Stimulated activated CD4-positive, alpha-beta T cell treated with anti-CD3 and anti-CD28 coated beads, Interleukin-15, amount 100 ng/mL, for 1 hour (primary cell): ENCODE measurements at places on chromosomes 6 and 20.

DNA sequence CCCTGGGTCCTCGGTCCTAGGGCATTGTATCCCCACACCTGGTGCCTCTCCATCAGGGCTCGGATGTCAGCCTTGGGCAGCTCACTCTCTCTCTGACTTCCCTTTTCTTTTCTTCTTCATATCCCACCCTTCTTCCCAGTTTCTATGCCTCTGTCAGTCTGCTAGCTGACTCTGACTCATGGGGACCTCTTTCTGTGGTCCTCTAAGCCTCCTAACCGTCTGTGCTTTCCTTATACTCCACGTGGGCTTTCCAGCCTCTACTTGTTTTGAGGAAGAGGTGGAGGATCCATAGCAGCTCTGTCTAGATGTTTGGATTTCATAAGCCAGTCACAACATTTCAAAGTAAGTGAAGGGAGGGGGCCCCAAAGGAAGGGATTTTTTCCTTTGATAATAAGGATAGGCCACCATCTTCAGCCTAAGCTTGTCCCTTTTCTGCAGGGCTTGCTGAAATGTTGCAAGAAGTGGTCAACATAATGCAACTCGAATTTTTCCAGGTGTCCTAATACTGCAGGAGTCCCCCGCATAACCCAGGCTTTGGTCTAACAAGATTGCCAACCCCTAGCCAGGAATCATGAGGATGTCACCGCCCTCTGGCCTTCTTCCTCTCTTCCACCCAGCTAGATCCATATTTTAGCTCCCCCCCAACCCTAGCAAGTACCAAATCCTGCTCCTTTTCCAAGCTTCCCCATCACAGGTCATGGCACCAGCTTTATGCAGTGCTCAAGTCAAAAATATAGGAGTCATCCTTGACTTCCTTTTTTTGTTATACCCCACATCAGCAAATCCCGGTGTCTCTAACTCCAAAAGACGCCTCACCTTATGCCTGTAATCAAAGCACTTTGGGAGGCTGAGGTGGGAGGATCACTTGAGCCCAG is 8.7 kb upstream of the PLTP start:
- DNase-seq = no peak

GRCh38 chr6:102928109-102928508 is 1534.6 kb downstream of the GRIK2 start:
- no peak for DNase-seq

DNA sequence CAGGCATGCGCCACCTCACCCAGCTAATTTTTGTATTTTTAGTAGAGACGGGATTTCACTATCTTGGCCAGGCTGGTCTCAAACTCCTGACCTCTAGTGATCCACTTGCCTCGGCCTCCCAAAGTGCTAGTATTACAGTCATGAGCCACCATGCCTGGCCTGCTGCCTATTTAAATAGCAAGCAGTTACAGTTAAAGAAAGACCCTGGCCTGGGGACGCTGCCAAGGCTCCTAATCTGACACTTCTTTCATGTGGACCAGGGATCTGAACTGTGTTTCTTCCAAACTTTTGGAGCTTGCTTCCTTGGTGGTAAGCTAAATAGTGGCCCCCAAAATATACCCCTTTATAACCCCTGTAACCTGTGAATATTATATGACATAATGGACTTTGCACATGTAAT is 15.3 kb downstream of the PPARD start:
- no peak for DNase-seq

GRCh38 chr6:76453270-76453669 is 380.8 kb upstream of the IMPG1 start:
- DNase-seq = no peak

DNA sequence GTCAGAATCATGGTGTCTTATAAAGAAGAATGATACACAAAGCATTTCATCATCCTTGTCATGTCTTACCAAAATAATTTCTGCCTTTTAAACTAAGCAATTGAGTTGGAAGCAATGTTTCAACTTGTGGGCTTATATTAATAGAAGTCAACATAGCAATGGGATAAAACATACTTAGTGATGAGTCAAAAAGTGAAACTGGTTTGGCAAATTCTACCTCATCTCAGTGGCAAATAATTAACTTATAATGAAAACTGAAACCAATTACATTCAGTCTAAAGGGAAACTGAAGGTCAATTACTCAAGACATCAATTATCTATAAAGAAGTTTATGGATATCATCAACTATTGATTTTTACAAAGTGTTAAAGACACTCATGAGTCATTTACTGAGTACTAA is 463.8 kb downstream of the BMP2 start:
- no peak for DNase-seq

DNA sequence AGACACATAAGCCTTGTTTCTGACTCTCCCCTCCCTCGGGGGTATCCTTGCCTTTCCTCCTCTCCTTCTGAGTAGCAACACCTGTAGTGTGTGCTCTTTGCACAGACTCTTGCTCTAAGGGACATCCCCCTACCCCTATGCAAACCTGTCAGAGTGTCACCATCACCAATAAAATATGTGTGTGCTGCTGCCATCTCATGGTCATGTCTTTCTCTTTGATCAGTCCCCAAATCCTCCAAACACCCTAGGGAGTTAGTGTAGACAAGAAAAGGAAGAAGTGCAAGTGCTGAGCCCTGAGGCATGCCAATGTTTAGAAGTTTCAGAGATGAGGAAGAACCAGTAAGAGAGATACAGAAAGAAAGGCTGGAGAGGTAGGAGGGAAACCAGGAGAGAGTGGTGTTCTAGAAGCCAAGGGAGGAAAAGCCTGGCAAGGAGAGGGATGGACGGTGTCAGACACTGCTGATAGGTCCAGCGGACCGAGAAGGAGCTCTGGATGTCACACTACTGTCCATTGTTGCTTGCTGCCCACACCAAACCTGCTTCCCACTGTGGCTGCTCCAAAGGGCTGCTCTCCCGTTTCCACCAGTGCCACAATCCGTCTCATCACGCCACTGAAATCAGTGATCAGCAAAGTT is 16.4 kb downstream of the TRMT6 start:
- DNase-seq = no peak

DNA sequence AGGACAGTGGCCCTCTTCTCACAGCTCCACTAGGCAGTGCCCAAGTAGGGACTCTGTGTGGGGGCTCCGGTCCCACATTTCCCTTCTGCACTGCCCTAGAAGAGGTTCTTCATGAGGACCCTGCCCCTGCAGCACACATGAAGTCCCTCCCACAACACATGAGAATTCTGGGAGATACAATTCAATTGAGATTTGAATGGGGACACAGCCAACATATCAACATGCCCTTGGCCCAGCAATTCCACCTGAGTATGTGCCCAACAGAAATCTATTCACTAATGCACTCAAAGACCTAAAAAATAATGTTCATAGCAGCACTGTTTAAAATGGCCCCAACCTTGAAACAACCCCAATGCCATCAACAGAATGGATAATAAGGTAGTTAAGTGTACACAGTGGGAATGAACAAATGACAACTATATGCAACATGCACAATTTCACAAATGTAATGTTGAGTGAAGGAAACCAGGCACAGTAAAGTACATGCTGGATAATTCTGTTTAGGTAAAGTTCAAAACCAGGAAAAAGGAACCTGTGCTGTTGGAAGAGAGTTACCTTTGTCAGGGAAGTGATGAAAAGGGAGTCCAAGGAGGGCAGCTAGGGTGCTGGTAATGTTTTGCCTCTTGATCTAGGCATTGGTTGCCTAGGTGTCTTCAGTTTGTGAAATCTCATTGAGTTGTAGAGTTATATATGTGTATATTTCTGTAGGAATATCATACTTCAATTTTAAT is 16.1 kb downstream of the ISM1 start:
- no peak for DNase-seq

- no peak for DNase-seq
Measured at GRCh38 chr6:166379800-166380199, 2.9 kb downstream of the MPC1 start.

- DNase-seq = no peak
Measured at GRCh38 chr20:62959101-62959971, 6.8 kb downstream of the SLC17A9 start.

DNA sequence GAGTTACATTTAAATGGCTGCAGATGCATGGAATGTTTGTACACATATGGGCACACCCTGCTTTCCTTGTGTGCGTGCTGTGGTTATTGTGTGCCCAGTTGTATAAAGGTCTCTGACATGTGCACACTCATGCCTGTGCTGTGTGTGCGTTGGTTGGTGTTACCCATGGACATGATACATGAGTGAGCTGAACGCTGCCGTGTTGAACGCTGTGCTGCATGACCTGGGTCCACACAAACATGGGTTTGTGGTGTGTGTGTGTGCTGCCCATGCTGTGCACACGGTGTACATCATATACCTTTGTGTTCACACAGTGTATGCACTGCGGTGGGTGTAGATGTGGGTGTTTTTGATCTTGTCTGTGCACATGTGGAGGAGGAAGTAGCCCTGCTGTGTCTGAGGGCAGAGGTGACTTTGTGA is 54.4 kb downstream of the TOX2 start:
- DNase-seq = no peak

DNA sequence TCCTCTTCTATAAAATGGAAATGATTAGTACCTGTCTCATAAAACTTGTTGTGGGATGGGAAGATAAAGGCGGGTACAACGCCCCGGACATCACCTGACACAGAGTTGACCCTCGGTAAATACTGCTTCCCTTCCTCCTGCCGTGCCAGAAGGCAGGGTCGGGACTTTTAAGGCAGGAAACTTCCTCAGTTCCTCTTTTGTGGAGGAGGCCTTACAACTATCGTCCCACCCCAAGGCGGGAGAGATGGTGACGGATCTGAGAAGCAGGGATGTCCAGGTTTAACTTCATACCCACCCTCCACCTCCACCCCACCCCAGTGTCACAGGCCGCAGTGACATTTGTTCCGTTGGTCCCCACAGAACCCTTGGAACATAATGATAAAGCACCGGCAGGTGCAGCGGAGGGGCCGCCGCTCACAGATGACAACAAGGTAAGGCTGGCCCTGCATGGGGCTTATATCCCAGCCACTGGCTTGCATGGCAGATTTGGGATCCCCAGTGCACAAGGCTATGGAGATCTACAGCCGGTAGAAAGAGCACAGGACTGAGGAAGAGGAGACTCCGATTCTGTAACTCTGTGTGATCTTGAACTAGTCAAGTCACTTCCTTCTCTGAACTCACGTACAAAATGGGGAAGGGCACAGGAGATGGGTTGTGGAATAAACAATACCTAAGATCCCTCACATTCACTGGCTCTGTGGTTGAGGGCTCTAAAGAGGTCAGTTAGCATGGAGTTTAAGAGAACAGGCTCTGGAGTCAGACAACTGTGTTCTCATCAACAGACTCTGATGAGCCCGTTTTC is 764 bp downstream of the DNTTIP1 start:
- DNase-seq = no peak

GRCh38 chr6:54541541-54541940 is 233.3 kb downstream of the TINAG start:
- DNase-seq = no peak

- no peak for DNase-seq
Measured at GRCh38 chr6:127092466-127092865, 26.0 kb upstream of the RSPO3 start.

- DNase-seq = no peak
Measured at GRCh38 chr6:24949020-24949569, 13.3 kb upstream of the RIPOR2 start.

- no peak for DNase-seq
Measured at GRCh38 chr20:51169813-51170212, 146.9 kb upstream of the KCNG1 start.

DNA sequence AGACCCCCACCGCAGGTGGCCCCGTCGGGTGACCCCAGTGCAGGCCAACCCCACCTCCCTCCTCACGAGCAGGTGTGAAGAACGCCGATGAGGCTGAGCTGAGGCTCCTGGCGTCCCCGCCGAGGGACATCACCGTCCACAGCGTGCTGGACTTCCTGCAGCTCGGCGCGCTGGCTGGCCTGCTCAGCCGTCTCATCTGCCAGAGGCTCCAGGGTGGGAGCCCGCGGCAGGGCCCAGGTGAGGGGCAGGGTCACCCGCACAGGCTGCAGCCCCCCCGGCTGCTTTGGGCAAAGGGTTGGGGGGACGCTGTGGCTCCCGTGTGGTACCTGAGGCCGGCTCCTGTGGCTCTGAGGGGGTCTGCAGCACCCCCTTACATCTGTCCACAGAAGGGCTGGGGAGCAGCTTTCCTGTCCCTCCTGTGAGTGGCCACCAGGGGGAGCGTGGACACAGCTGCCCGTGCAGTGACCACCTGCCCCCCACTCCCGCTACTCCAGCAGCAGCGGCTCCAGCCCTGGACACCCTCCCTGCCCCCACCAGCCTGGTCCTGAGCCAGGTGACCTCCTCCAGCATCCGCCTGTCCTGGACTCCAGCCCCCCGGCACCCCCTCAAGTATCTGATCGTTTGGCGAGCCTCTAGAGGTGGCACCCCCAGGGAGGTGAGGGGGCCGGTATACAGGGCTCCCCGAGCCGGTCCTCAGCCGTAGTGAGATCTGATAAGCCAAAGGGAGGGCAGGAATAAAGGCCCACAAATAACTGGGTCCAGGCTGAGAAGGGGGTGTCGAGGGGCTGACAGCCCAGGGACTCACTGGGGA is 16.5 kb downstream of the COL20A1 start:
- no peak for DNase-seq

DNA sequence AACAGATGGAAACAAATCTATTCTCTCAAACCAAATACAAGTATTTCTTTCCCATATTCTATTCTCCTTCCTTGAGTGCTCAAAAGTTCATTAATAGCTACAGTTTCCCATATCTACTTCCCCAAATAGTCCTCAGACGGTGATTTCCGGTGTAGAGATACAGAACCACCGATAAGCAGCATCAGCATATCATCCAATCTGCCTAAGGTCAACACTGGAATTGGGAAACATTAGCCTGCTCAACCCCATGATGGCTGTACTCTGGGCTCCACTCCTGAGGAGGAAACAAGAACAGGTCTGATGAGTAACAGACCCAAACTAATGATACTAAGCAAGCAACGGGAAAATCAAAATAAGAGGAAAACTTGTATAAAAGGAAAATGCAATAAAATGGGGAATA is 115.6 kb downstream of the EPB41L2 start:
- no peak for DNase-seq

DNA sequence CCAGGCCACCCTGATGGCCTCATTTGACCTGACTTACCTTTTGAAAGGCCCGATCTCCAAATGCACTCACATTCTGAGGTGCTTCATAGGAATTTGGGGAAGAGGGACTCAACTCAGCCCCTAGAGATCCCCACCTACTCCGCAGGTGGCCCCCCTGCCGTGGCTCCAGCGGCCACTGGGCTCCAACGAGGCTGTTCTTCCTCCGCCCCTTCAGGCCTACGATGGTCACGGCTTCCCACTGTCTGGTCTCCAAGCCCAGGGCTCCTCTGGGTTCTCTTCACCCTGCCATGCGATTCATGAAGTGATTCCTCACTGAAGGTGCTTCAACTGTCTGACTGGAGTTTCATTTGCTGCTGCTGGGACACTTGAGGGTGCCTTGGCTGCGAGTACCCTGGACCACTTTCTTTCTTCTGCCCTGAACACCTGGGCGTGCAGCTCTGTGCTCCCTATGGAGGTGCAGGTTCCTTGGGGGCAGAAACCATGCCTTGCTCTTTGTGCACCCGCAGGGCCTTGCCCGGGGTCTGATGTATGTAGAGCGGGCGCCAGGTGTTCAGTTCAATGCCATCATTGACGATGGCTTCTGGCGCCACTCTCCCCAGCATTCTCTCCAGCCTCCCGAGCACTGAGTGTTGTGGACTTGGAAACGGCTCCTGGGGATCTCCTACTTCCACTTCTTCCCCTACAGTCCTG is 10.0 kb upstream of the DUSP22 start:
- no peak for DNase-seq
